Dermis blood vessel endothelial cell (primary cell): ENCODE measurements at places on chromosomes 3 and 15.

DNA sequence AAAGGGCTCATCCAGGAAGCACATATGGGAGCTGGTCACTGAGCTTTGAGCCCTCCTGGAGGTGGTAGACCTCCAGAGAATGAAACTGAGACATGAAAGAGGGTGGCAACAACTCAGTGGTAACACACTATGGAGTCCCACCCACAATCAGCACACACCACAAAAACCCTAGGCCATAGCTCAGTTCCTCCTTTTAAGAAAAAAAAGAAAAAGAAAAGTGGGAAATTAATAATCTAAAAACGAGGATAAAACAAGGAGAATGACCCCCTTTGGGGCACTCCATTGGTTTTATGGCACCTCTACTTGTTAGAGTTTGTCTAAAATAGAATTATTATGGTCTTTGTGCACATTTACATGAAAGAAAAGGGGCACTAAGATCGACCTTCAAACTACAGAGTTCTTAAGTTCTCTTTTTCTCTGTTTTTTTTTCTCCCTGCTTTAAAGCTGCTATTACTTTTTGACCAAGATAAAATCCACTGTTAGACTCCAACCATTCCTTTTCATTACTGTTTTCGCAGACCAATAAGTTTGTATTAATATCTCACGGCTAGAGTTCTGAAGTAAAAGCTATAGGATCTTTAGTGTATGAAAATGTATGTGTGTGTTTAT lies 40.2 kb upstream of the ZBTB20 start:
- no peak for DNase-seq

DNA sequence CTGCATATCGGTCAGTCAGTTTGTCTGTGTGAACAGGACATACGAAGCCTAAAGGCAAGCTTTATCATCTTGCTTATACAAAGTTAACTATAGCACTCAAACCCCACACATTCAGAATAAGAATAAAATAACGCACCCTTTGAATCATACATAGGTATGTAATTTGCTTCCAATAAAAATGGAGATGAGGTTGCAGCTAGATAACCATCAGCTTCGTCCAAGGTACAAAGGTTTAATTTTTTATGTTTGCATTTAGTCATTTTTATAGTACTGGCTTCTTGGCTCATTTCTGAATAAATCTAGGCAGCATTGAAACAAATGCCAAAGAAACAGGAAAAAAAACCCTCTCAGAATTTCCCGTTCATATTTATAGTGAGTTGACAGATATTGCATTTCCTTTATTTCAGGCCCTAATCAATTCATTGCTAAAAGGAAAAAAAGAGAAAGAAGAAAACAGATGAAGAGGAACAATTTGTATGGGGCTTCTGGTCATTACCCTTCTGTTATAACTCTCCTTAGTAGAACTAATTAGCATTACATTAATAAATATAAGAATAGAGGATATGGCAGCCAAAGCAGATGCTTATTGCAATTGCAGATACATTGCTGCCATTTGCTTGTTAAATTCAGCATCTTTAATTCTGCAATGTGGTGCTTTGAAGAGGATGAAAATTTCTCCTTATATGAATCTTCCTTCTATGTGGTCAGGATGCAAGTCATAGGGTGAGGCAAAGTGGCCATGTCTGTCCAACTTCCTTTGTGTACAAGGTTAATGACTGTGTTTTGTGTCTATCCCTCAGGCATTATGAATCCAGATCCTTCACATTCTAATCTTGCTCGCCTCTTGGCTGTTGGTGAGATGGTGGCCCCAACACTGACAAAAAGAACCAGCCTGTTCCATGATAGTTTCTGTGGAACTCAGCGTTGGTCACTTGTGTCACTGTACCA lies 550.0 kb downstream of the AGBL1 start:
- no peak for DNase-seq

DNA sequence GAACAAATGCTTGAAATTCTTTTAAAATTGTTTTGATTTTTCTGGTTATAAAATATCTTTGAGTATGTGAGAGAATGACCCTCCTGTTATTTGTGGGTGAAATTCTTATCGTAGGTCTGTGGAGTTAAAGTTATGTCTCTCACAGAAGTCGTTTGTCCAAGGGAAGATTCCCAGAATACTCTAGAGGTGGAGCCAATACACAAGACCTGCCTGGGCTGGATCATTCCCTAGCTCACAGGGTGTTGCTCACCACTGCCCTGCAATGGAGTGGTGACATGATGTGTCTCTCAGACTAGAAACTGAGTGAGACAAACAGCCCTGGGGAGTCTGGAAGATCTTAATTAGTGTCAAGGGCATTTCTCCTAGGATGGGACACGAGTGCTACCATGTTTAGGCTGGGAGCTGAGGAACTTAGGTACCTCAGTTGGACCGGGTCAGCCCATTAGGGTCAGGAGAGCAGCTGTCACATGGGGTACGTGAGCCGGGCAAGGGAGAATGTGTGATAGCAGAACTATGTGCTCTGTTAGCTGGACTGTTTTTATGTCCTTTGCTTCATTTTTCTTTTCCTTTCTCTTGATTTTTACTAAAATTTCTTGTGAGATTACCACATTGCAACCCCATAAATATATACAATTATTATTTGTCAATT lies 53.6 kb upstream of the MYO5C start:
- DNase-seq, result no peak

DNA sequence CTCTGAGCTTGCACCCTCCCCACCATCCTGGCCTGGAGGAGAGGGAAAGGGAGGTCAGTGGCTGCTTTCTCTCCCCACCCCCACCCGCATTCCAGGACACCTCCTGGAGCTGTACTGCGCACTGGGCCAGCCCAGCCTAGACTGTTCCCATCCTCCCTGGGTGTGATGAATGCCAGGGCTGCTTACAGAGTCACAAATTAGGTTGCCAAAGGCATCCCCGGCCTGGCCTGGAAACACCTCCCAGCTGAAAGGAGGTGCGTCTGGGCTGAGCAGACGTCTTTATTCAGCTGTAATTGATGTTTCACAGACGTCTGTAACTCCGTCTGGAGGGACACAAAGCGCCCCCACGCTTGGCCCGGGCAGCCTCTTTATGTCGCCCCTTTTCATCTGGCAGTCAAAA lies 47.6 kb downstream of the RHCG start:
- no peak for DNase-seq

DNA sequence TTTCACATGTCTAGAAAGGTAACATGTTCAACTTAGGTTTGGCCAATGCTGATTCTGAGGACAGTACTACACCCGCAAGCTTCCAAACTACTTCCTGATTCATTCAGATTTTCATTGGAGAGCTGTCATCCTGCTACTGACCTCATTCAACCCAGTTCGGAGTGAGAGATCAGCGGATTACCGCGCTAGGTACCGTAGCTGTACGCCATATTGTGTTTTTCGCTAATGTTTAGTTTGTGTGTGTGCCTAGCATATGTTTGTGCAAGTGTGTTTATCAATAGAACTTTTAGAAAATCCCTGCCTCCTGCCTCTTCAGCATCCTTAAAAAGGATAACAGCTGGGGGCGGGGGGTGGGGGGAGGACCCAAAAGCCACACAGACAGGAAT lies 1.1 kb downstream of the ZBTB20 start:
- DNase-seq, result peak; percentile 75

DNA sequence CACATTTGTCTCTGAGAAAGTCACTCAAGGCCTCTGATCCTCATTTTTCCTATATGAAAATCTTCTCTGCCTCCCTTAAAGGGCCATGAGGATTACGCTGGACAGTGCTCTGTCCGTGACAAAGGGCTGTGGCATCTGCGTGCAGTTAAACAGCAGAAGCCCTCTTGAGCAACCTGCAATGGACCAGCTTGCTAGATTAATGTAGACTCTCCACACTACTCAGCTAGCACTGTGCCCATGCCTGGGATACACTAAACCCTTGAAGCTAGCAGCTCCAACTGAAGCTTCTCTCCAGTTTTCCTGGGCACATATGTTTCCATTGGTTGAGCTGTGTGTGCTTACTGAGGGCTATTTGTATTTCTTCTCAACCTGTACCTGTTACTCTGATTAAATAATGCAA lies 303.8 kb downstream of the RPLP1 start:
- no peak for DNase-seq

DNA sequence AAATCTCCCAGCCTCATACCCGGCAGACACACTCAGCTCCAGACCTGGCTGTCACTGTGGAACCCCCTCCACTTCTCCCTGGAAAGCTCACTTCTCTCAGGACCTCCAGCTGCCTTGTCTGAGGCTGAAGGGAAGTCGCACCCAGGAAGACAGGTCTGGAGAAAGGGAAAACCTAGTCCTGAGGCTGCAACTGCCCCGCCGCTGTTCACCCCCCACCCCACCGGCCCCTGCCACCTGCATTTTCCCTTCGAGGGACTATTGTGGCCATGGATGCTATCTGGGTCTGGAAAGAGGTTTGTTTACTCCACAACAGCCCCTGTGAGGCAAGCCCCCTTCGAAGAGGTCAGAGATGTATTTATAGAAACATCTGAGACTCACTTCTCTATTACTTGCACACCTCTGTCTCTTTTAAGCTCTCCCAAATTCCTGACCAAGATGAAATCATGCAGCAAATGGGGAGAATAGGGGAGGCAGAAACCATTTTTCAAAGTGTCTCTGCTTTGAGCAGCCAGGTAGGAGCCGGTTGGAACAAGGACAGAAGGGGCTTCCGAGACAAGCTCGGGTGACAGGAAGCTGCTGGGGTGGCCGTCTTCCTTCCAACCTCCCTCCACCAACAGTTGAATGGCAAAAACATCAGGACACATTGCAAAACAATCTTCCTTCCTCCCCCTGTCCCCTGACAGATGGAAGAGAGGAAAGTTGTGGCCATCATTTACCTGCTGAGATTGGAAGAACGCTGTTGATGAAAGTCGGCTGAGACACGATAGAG lies 518 bp downstream of the COLQ start:
- DNase-seq, result no peak

DNA sequence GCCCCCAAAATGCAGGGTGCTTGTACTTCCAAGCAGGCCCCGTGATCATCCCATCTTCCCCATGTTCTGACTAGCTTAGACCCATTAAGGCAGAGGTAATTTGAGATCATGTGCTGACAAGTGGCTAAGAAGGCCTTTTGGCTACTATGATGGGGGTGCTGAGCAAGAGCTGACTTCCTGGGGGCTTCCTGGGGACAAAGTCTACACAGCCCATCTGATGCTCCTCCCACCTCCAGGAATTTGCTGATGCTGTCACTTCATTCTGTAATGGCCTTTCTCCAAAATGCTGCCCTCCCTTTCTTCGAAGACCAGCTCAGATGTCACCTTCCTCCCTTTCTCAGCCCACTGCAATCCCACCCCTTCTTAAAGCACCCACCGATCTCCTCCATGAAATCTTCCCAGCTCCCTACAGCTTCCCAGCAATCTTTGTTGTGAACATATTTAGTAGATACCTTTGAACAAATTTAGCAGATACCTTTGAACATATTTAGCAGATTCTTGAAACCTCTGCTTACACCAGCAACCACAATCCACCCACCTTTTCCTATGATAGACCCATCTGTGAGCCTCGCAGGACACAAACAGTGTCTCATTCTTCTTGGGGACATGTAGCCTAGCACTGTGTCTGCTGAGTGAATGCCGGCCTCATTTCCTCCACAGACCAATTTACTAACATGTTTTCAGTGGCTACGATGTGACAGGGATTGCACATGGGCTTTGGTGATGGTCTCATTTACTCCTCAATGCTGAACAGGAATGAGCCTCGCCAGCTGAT lies 223.3 kb downstream of the EPHB1 start:
- DNase-seq, result no peak

DNA sequence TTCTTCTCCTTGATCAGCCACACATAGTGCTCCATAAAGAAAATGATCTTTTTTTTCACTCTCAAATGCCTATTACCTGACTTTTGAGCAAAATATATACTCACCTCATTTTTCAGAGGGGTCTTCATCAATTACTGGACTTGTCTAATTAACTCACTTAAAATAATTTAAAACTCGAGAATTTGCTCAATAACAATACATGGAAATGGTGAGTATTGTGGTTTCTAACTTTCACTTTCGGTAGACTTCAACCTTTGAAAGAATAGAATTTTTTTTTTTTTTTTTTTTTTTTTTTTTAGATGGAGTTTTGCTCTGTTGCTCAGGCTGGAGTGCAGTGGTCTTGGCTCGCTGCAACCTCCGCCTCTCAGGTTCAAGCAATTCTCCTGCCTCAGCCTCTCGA lies 17.7 kb upstream of the EPHB1 start:
- DNase-seq, result no peak

GRCh38 chr15:41779662-41780157 lies 5.4 kb downstream of the MAPKBP1 start:
- DNase-seq, result no peak

- DNase-seq, result no peak
Observed at GRCh38 chr3:100246999-100247398, 13.8 kb upstream of the TBC1D23 start.

GRCh38 chr15:56019819-56020486 lies 26.5 kb upstream of the NEDD4 start:
- no peak for DNase-seq

GRCh38 chr3:139506766-139507165 lies 30.4 kb upstream of the RBP2 start:
- DNase-seq, result no peak

- DNase-seq, result no peak
Observed at GRCh38 chr3:35295906-35296305, 343.4 kb upstream of the ARPP21 start.

DNA sequence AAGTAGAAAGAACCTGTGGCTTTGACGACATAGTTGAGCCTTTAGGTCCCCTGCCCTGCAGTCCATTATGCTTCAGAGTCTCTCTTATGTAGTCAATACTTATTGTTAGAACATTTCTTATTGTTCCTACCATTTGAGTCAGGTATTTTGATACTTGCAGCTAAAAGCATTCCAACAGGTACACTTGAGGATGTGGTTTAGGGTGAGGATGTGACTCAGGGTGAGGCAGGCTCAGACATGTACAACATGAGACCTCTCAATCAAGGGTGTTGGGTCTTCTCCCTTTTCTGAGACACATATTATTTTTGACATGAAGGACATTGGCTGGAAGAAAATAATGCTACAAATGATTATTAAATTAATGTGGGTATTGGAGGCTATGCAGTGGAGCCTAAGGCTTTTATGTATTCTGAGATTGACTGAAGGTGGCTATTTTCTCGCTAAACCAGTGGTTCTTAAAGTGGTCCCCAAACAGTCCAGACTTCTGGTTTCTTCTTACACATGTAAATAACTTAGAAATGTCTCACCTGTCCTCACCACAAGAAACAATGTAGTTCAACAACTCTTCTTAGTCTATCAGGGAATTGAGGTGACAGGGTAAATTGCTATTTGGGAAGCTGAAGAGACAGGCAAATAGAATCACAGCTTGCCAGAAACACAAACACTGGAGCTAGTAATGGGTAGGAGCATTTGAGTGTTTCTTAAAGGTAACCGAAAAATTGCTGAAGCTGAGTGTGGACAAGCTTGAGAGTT lies 135.5 kb upstream of the ZPLD1 start:
- DNase-seq, result no peak

DNA sequence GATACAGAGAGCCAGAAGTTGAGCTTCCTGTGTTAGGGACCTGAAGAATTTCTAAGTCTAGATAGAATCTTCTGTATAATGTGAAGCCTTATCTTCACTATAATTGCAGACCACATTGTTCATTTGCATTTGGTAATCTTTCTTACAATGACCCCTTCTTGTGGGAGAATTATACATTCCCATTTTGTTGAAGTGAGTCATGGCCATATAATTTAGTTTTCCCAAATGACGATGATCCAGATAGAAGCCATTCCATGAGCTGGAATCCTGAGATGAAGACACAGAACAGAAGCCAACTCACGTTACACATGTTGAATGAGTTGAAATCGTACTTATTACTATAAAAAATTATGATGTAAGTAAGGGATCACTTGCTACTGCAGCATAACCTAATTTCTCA lies 187.8 kb downstream of the TUSC7 start:
- DNase-seq, result no peak

GRCh38 chr15:28942046-28942445 lies 56.3 kb downstream of the APBA2 start:
- no peak for DNase-seq

- DNase-seq, result no peak
Observed at GRCh38 chr3:19547665-19548464, 386.2 kb downstream of the EFHB start.
